Kidney glomerular epithelial cell (primary cell): ENCODE measurements at places on chromosomes 12 and 14.
A peak's percentile ranks its signal among the peaks of the same experiment; 100 is the strongest.

DNA sequence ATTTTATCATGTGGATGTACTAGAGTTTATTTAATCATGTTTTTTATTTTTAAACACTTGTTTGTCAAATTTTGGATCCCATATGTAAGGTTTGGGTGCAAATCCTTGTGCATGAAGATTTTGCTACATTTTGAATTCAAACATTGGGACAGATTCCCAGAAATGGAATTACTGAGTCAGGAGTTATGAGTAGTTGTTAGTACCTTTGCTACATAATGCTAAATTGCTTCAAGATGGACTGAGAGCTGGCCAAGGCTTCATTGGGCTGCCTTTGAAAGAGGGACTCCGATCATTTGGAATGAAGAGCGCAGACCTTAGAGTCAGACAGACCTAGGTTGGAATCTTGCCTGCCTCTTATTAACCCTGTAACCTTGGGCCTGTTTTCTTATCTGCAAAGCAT is 154.9 kb upstream of the PWP1 start:
- DNase-seq, result no peak

DNA sequence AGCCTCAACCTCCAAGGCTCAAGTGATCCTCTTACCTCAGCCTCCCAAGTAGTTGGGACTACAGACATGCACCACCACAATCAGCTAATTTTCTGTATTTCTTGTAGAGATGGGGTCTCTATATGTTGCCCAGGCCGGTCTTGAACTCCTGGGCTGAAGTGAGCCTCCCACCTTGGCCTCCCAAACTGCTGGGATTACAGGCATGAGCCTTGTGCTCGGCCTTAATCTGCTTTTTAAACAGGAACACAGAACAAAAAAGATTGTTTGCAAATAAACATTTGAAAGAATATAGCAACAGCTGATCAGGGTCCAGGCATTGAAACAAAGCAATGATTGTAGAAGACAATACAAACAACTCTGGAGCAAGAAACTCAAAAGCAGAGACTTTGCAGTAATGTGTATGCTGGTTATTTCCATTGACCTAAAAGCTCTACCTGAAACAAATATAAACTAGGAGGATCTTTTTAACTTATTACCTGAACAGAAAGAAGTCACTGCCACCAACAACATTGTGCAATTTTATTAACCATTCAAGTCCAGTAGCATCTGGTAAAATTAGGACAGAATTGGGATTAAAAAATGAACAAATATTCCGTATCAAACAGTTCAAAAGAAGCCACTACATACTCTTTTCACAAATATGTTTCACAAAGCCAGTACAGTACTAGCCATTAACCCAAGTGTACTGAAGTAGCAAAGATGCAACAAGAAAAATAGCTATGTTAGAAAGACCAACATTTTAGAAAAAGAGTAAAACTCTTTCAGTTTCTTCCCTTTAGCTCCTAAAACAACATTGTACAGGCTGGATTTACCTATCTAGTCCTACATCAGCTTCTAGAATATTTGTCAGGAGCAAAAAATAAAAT is 14.2 kb downstream of the AMN1 start:
- no peak for DNase-seq

DNA sequence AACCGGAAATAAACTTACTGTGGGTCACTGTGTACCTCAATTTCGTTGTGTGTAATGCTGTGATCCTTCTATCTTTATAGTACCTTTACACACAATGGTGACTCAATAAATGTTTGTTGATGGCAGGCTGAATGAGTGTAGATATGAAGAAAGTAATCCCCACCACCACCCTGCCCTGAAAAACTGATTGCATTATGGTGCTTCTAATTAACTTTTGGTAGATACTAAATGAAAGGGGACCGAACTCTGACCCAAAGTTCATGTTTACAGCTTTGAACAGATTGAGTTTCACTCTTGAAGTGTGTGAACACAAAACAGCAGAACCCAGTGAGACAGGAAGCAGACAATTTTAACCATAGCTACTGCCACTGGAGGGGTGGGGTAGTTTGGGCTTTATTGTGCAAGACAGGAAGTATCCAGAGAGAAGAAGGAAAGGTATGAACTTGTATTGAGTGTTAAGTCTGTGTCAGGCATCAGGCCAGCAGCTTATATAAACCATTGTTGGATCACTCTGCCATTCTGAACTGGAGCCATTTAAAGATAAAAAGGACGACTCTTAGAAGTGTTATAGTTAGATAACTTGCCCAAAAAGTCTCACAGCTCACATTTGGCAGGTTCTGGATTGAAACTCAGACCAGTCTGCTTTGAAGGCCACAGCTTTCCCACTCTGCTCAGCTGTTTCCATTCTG is 197.0 kb upstream of the AMIGO2 start:
- peak; percentile 37 for DNase-seq

DNA sequence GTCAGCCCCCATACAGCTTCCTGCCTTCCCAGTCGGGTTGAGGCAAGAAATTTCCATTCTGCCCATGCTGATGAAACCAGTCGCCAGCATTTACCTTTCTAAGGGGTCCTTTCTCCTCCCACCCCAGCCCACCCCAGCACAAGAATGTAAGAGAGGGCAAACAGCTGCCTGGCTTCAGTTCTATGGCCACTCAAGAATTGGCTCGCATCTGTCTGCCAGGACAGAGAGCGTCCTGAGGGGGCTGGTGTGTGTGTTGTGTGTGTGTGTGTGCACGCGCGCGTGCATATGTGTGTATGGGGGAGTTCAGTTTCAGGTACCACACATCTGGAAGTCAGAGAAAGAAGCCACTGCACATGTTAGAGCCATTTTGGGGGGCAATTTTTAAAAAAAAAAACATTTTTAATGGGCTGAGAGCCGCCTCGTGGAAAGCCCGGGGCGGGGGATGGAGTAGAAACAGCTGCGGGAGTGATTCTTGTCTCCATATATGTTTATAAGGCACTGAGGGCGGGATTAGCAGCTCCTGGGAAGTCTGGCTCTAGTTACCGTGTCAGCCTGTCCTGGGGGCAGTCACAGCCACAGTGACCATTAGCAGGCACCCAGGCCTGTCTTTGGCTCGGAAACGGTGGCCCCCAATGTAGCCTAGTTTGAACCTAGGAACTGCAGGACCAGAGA is at the start of gene WNT5B:
Gene WNT5B (plus strand): TSS at position 566 of the 672 bp plus-strand sequence. CDS start 2,124 bp downstream, outside the sequence.
- DNase-seq, result no peak

DNA sequence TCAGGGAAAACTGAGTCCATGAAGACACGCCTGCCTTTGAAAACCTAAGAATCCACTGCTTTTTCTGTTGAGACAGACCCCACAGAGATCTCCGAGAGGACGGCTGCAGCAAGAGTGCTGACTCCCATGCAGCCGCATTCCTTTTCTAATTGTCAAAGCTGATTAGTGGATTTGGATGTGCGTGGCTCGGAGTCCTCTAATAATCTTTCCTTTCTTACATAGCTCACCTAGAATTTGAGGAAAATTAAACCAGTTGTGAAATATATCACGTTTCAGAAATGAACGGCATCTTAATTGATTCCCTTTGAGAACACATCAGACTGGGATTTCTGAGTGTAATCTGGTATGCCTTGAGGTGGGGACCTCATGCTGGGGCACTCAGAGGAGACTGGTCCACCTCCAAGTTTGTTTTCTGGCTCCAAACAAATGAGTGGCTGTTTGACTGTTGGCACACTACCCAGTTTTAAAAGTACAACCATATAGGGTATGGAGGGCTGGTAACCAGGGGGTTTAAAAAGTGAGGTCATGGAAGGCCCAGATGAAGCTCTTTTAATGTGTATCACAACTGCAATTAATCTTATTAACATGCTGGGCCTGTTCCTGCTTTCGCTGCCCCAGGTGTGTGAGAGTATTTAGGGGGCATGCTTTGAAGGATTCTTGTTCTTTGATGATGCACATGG is 63.3 kb downstream of the RASSF3 start:
- DNase-seq, result no peak

DNA sequence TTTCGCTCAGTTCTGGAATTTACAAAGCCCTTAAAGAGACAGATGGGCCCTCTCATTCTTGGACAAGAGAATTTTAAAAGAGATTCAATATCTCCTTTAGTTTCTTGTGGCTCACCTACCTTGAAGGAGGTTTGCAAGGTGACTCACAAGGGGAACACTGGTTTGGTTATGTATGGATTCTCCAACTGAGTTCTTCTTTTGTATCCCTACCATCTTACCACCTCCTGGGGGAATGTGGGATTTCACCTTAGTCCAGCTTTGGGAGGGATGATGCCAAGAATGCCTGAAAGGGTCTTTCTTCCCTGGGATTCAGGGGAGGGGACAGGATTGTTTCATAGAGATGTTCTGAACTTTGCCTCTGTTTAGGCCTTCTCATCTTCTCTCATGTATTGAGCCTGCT is 3.7 kb downstream of the PPP4R4 start:
- DNase-seq, result no peak

DNA sequence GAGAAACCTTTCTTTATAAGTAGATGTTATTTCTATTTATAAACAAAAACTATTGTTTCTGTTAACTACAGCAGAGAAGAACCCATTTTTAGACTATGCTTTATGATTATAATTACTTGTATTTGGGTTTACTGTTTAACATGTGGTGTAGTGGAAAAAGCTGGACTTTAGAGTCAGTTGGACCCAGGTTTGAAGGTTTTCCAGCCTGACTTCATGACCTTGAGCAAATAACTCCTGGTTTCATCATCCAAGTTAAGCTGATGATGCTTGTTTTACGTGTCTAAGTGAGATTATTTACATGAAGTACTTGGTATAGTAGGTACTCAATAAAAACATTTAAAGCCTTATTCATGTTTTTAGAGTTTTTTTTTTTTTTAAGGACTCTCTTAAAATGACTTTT is 221.8 kb upstream of the ARHGAP5 start:
- no peak for DNase-seq

- no peak for DNase-seq
These were observed 46.7 kb downstream of the PDE3A start for GRCh38 chr12:20415028-20415427.

GRCh38 chr12:39145175-39145999 is 240.0 kb upstream of the CPNE8 start:
- no peak for DNase-seq

GRCh38 chr12:74401035-74401434 is 136.6 kb upstream of the ATXN7L3B start:
- no peak for DNase-seq

GRCh38 chr12:125149160-125150108 is 84.2 kb downstream of the AACS start:
- no peak for DNase-seq

GRCh38 chr12:29732191-29732590 is 51.6 kb downstream of the TMTC1 start:
- DNase-seq, result no peak

DNA sequence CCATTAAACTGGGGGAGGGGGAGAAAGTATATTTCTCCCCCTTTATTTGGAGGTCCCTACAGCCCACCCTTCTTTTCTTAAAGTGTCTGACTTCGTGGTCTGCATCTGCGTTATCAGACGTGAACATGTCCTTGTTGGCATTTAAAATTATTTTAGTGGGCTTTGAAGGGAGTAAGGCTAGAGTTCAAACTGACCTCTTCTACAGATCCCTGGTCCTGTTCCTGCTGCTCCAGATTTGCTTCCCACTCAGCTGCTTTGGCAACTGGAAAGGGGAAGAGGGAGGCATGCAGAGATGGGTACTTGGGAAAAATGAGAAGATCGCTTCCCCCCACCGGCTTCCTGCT is 611 bp upstream of the SIX6 start:
- no peak for DNase-seq

GRCh38 chr12:49937639-49938300 is 12.8 kb upstream of the AQP2 start:
- DNase-seq, result no peak

- no peak for DNase-seq
These were observed 21.4 kb upstream of the KCNK13 start for GRCh38 chr14:90040411-90040810.

- DNase-seq, result no peak
These were observed 12.9 kb upstream of the CALM1 start for GRCh38 chr14:90383731-90384542.

GRCh38 chr12:75836533-75836932 is 195.0 kb downstream of the PHLDA1 start:
- no peak for DNase-seq

DNA sequence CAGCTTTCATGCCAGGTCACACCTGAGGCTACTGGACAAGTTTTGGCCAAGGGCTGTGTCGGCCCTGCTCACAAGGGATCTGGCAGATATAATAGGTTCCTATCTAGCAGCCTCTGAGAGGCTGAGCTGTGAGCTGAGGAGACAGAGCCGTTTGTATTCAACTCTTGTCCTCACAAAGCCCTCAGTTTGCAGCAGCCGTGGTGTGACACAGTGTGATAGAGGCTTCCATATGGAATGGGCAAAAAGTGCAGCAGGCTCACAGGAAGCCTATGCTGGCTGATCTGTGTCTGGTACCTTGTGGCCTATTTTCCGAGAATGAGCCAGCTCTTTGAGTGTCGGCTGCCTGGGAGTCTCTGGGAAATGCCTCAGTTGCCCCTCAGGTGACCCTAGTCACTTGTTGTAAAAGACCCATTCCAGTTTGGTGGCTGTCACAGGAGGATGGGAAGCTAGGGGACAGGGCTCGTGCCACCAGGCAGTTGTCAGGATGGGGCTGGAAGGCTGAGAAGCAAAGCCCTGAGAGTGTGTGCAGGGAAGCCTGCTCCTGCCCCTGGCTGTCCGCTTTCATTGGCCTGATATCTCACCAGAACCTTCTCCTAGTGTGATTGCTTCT is 16.1 kb downstream of the VRTN start:
- no peak for DNase-seq

GRCh38 chr14:34754687-34755086 is 40.3 kb upstream of the CFL2 start:
- no peak for DNase-seq

DNA sequence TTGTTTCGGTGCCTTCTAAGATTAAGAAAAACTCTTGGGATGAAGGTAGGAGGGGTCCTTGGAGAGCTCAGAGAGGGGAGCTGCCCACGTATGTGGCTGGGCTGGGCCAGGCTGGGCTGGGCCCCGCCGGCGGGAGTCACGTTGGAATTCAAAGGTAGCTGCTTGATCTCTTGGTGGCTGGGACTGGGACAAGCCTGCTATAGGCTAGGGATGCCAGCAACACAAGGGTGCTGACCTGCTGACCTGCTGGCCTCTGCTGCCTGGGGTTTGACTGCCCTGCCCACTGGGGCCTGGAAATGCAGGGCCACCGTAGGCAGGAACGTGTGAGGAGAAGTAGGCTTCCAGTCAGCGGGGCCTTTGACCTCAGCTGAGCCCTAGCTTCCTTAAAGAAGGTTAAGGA is 52.8 kb upstream of the GTF2A1 start:
- no peak for DNase-seq
